ENCODE measurements at places on chromosomes 1 and 21.

- DNase-seq, result no peak
Measured at GRCh38 chr1:5725406-5725805, 266.8 kb downstream of the NPHP4 start.

GRCh38 chr1:76494807-76495206 lies 372.5 kb upstream of the ST6GALNAC5 start:
- no peak for DNase-seq

DNA sequence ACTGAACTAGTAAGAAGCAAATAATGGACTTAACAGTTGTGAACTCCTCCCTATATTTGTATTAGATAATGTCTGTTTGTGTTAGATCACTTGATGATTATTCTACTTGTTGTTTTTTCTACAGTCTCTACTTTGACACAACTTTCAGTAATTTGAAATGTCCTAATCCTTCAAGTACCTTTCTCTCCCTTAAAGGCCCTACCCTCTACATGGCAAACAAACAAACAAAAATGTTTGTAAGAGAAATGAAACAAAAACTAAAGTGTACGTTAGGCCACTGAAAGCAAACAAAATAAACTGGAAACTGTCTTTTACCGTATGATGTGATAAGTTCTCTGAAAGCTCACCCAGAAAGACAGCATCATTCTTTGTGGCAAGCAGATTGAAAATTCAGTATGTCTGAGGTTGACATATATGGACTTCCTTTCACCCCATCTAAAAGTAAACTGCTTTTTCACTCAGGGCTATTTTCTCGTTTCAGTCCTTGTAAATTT lies 255.9 kb upstream of the SNX7 start:
- DNase-seq, result no peak

DNA sequence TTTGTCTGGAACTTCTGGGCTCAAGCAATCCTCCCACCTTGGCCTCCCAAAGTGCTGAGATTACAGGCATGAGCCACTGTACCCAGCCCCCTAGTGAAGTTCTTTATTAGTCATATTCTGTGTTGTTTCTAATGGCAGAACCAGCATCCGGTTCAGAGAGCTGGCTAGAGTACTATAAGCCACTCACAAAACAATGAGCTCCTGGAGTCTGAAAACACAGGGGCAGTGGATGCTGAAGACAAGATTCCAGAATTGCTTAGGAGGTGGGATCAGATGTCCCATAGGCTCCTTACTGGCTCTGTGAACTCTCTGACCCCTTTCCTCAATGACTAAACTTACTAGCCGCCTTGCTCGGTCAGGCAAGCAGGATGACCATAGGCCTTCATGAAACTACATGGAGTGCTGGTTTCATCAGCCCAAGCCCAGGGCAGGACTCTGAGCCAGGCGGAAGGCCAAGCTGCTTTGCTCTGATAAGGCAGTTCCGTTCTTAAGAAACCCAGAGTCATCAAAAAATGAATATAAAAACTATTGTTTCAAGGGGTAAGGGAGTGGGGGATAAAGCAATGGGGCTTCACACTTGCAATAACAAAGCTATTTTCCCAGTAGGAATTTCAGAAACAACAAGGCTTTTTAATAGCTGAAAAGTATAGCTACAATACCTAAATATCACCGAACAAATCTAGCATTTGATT lies 8.1 kb downstream of the MTHFR start:
- DNase-seq, result no peak

DNA sequence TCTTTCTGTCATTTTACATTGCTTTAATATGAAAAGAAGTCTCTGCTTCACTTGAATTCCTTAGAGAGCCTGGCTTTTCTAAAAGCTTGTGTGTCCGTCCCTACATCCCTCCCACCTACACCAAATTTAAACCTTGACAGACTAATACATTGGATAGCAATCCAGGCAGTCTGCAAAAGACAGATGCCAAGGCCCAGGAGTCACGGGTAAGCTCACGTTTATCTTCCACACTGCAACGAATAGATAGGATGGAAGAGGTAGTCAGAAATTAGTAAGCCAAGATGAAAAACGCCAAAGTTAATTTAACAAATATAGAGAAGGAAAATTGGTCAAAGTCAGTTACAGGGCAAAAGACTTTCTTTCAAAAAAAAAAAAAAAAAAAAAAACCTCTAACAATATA lies 338.1 kb downstream of the SMYD3 start:
- no peak for DNase-seq

GRCh38 chr1:76480827-76481226 lies 386.5 kb upstream of the ST6GALNAC5 start:
- DNase-seq, result no peak

GRCh38 chr1:8314346-8315280 lies 3.3 kb upstream of the SLC45A1 start:
- peak; percentile 14 for DNase-seq

- DNase-seq, result no peak
Measured at GRCh38 chr1:204653590-204654340, 31.8 kb downstream of the LRRN2 start.

GRCh38 chr1:95146637-95147036 lies 29.5 kb downstream of the TLCD4 start:
- DNase-seq, result no peak

DNA sequence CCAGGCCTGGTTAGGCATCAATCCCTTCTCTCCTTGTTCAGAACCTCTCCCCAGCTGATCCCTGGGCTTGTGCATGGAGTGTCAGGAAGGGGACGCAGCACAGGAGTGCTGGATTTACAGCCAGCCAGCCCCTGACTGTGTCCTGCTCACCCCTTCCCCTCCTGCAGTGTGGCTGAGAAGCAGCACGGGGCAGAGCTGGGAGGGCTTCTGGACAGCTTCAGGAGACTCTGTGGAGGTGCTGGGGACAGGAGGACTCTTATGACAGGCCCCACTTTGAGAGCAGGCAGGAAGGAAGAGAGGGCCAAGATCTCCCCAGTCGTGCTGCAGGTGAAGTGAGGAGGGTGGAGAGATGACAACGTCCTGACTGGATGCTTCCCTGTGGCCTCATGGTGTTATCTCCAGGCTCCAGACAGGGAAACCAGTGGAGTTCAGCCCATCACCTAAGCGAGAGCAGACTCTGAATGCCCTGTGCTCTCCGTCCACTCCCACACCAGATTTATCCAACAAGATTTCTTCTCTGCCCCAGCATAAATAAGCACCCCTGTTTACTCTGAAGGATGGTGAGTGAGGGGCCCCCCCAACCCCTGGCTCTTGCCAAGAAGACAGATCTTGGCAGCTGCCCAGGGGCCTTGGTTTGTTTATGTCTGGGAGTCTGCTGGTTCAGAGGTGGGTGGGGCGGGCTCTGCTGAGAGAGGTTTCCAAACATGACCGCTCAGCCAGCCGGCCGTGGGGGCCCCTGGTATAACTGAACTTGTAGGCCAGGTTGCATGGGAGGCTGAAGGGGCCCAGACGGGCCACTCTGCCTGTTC lies 21.3 kb downstream of the TMCC2 start:
- no peak for DNase-seq

- no peak for DNase-seq
Measured at GRCh38 chr1:209710093-209710492, 5.4 kb downstream of the HSD11B1 start.

DNA sequence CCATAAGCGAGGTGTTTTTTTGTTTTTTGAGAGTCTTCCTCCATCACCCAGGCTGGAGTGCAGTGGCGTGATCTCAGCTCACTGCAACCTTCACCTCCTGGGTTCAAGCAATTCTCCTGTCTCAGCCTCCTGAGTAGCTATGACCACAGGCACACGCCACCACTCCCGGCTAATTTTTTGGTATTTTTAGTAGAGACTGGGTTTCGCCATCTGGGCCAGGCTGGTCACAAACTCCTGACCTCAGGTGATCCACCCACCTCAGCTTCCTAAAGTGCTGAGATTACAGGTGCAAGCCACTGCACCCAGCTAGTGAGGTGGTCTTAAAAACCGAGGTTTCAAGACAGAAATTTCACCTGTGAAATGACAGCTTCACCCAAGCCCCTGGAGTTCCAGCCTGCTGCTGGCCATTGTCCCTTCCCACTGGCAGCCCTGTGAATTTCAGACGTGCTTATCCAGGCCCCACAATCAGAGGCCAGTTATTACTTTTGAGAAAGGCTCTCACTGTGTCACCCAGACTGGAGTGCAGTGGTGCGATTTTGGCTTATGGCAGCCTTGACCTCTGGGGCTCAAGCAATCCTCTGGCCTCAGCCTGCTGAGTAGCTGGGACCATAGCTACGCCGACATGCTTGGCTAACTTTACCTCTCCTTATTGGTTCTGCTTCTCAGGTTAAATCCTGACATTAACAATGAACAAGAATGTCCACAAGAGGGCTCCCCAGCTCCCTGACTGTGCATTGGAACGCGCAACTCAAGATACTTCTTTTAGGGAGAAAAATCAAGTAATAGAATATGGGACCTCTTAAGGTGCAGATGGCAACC lies 19.4 kb downstream of the ENO1 start:
- DNase-seq, result no peak

DNA sequence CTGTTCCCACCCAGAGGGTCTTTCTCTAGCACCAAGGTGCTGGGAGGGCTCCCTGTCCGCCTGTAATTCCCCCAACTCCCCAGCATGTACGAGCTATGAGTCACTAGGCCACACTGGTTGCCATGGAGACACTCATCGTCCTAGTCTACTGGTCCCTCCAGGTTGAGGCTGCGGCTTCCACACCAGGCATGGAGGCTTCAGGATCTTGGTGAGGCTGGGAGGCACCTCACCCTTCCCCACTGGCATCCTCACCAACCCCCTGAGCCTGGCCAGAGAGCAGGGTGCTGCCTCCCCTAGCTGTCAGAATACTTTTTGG lies 75.6 kb upstream of the KAZN start:
- DNase-seq, result no peak

DNA sequence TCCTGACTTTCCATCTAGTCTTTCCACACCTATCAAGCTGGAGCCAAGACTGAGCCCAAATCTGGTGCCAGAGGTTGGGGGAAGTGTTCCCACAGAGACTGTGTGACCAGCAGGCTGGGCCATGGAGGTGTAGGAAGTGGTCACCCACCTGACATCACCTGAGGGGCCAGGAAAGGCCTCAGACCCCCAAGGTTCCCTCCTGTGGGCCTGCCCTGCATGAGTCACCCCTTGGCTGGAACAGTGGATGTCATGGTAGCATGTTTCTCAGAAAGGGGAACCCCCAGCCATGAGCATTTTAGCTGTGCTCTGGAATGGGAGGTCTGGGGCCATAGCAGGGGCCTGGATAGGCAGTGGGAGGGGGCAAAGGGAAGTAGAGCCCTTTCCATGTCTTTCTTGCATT lies 5.7 kb upstream of the TNFRSF8 start:
- no peak for DNase-seq

GRCh38 chr21:29184037-29184436 lies 53.6 kb downstream of the MAP3K7CL start:
- no peak for DNase-seq

GRCh38 chr1:170803711-170804110 lies 131.6 kb upstream of the MROH9 start:
- DNase-seq, result no peak

GRCh38 chr1:232925421-232926220 lies 24.8 kb upstream of the NTPCR start:
- DNase-seq, result no peak

- DNase-seq, result no peak
Measured at GRCh38 chr1:168372307-168372706, 91.6 kb downstream of the TBX19 start.

- DNase-seq, result no peak
Measured at GRCh38 chr1:20411196-20411980, 74.6 kb downstream of the CAMK2N1 start.

- DNase-seq, result no peak
Measured at GRCh38 chr1:76942549-76942948, 75.3 kb downstream of the ST6GALNAC5 start.

DNA sequence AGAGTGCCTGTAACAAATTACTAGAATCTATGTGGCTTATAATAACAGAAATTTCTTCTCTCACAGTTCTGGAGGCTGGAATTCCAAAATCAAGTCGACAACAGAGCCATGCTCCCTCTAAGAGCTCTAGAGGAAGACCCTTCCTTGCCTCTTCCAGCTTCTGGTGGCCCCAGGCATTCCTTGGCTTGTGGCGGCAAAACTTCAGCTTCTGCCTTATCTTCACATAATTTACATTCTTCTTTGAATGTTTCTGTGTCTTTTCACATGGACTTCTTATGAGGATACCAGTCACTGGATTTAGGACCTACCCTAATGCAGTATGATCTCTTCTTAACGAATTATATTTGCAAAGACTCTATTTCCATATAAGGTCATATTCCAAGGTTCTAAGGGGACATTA lies 324.4 kb downstream of the PCP4 start:
- no peak for DNase-seq

DNA sequence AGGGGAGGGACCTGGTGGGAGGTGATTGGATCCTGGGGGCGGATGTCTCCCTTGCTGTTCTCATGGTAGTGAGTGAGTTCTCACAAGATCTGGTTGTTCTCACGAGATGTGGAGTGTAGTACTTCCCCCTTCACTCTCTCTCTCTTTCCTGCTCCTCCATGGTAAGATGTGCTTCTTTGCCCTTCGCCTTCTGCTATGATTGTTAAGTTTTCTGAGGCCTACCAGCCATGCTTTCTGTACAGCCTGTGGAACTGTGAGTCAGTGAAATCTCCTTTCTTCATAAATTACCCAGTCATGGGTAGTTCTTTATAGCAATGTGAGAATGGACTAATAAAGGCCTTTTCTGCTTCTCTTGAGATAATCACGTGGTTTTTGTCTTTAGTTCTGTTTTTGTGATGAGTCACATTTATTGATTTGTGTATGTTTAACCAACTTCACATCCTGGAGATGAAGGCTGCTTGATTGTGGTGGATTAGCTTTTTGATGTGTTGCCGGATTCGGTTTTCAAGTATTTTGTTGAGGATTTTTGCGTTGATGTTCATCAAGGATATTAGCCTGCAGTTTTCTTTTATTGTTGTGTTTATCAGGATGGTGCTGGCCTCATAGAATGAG lies 45.5 kb downstream of the RABGAP1L start:
- peak; percentile 34 for DNase-seq

- DNase-seq, result no peak
Measured at GRCh38 chr1:50973255-50973654, 3.2 kb downstream of the CDKN2C start.

GRCh38 chr1:74714429-74715235 lies 18.2 kb downstream of the CRYZ start:
- DNase-seq, result no peak

DNA sequence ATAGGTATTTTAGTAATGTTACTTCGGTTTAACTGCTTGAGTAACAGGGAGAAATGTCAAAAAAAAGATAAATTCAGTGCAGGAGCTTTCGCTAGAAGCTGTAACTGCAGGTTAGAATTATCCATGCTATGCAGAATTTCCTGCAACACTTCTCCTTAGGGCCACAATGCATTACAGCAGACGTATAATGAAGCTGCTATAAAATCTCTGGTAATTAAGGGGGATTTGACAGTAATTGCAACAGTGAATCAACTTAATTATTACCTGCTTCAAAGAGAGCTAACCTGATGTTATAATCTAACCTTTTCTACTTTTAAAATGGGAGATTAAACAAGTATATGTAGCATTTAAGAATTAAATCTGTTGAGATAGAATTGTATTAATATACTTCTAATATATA lies 92.6 kb downstream of the ATG4C start:
- DNase-seq, result no peak

- DNase-seq, result no peak
Measured at GRCh38 chr1:25728301-25728935, 71.6 kb upstream of the SELENON start.

All from CD8-positive, alpha-beta T cell (primary cell).